HAP-1 (cell line): ENCODE measurements at places on chromosomes 3 and 15.

DNA sequence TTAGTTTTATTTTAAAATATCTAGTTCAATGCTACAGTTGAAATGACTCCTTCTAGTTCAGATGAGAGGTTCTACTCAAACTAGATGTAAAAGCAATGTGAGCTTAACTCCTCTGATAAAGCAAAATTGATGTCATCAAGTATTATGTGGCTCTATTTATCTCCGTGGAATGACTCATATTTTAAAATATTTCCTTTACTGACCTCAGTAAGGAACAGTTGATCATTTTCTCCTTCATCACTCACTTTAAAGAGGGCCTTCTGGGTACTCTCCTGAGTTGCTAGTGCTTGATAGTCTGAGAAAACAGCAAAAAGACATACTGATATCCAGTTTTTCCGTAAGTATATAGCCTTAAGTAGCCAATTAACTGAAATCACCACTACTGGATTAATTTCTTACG is 1099.3 kb downstream of the ROBO2 start:
- DNase-seq, result no peak

- no peak for DNase-seq
Measured at GRCh38 chr15:70060993-70061305, 36.8 kb downstream of the TLE3 start.

GRCh38 chr3:66394753-66395249 is 106.0 kb downstream of the LRIG1 start:
- DNase-seq, result no peak

GRCh38 chr3:65288776-65289175 is 601.0 kb upstream of the ADAMTS9 start:
- DNase-seq, result no peak

- DNase-seq, result no peak
Measured at GRCh38 chr3:182052757-182053156, 341.0 kb downstream of the SOX2 start.

DNA sequence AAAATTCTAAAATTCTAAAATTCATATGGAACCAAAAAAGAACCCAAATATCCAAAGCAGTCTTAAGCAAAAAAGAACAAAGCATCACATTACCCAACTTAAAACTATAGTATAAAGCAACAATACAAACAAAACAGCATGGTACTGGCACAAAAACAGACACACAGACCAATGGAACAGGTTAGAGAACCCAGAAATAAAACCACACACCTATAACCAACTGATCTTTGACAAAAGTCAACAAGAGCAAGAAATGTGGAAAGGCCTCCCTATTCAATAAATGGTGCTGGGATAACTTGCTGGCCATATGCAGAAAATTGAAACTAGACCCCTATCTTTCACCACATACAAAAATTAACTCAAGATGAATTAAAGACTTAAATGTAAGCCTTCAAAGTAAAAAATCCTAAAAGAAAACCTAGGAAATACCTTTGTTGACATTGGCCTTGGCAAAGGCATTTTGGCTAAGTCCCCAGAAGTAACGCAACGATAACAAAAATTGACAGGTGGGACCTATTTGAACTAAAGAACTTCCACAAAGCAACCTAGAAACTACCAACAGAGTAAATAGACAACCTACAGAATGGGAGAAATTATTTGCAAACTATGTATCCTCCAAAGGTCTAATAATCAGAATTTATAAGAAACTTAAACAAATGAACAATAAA is 56.9 kb downstream of the TTBK2 start:
- DNase-seq, result no peak

DNA sequence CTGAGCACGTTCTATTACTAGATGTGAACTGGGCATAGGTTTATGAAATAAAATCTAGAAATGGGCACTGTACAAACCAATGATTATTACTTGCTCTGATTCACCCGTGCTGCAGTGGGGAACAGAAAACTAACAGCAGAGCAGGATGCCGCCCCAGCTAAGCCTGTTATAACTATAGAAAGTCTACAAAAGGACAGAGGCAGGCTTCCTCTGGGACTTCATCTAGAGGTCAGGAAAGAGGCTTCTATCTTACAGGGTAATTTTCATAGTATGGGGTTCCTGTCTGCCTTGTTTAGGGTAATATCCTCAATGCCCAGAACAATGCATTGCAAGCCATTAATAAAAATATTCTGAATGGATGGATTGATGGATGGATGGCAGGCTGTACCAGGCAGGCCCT is 177.0 kb upstream of the TBL1XR1 start:
- DNase-seq, result no peak
